ENCODE measurements at places on chromosomes 13 and 19. TPM values are rescaled to one million over a fixed set of nuclear protein-coding genes. Genes with fewer than 3 reads are reported as not detected.

Gene CABP5
- total RNA-seq = not detected

Gene LRRC4B
- 5.7 TPM for total RNA-seq

Gene ZNF845
- total RNA-seq = 9.6 TPM

Gene ERVV-1
- total RNA-seq = 0.04 TPM

Gene KLK5
- not detected for total RNA-seq

Gene PSG2
- 0.62 TPM for total RNA-seq

Gene SLITRK6
- total RNA-seq = 6.7 TPM
